ENCODE measurements at places on chromosomes 11 and 22. TPM values are rescaled to one million over a fixed set of nuclear protein-coding genes. Genes with fewer than 3 reads are reported as not detected.

The FGF3 gene
- not detected for total RNA-seq

The CHEK2 gene
- total RNA-seq, result 3.7 TPM

The NXPE2 gene
- 0.36 TPM for total RNA-seq

DNA sequence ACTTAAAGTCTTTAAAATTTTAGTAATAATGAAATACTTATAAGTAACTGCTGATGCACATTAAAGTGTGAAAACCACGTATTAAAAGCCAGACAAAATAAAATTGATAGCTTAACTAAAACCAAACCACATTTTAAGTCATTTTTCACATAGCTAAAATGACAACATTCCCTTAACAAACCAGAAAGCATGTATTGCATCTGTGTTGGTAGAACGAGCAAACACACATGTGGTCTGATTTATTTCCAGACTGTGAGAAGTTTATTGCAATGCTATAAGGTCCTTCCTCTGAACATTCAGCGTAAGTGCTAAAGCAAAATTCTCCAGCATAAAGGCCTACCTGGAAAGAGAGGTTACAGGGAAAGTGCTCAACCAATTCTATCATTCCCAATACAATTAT lies 57.8 kb downstream of the ARHGAP20 start:
- DNase-seq, result no peak

GRCh38 chr11:126612671-126613070 lies 257.2 kb downstream of the ST3GAL4 start:
- DNase-seq, result no peak

DNA sequence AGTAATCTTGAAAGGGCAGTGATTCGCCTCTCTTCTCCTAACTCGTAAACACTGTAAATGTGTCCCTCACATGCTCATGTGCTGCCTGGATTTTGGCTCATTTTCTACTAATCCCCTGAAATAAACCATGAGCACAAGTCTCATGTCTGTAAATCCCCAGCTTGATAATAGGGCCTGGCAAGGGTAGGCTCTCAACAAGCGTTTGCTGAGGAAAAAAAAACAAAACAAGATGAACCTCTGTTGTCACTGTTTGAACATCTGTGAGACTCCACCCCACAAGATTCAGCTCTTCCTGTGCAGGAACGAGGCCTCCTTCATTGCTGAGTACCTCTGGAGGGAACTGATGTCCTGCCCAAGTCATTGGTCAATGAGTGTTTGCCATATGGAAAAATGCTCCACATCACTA lies 4.5 kb upstream of the CYB5R2 start:
- DNase-seq, result no peak
